ENCODE measurements at places on chromosomes 3 and 15. TPM values are rescaled to one million over a fixed set of nuclear protein-coding genes. Genes with fewer than 3 reads are reported as not detected.

- no peak for DNase-seq
Measured at GRCh38 chr3:18086078-18086477, 339.1 kb downstream of the SATB1 start.

- DNase-seq = no peak
Measured at GRCh38 chr15:47360305-47360704, 357.0 kb upstream of the SEMA6D start.

- no peak for DNase-seq
Measured at GRCh38 chr3:155912090-155912489, 41.6 kb downstream of the GMPS start.

GRCh38 chr15:25439369-25439836 is 579 bp upstream of the UBE3A start:
- DNase-seq = no peak

GRCh38 chr3:183898028-183898431 is 13.3 kb upstream of the PARL start:
- no peak for DNase-seq

DNA sequence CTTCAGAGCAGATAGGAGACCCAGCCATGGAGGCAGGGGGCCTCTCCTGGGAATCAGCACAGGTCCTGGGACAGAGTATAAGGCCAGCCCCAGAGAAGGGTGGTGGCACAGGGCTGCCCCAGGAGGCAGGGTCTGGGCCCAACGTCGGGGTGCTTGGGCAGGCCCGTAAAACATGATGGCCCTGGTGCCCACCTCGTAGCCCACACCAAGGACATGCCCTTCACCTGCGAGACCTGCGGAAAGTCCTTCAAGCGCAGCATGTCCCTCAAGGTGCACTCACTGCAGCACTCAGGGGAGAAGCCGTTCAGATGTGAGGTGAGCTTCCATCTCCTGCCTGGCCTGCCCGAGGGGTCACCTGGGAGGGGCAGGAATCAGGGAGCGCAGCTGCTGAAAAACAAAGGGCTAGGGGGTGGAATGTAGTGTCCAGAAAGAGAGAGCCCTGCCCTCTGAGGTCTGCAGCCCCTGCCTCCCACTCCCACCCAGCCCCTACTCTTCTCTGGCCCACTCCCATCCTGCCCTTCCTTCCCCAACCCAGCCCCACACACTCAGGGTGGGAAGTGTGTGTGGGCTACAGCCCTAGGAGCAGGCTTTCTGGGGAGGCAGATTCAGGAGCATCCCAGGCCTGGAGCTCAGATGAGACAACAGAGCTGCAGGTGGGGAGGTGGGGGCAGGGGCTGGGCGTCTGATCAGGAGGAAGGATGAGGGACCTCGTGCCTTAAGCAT is 9.5 kb downstream of the ZBTB47 start:
- no peak for DNase-seq

DNA sequence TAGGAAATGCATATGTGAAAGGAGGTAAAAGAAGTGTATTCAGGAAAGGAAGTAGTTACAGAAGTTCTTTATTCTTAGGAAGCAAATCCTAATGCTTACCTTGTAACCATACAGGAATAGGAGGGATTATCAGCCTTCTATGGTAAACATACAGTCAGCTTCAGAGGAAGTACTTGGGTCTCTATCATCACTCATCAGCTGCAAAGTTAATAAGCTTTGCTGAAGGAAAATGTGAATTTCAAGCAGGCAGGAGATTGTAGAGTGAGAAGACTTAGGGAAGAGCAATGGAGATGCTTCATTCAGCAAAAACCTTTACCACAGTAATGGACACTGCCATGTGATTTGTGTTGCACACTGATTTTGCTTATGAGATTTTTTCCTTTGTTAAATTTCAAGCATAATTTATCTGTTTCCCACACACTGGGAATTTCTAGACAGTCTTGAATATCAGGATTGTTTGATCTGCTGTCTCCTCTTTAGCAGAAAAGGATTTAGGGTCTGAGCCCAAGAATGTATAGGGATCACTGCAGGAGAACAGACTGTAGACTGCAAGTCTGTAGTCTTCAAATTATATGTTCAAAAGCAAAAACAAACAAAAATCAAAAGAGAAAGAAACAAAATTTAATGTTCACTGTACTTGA is 150.8 kb downstream of the ZNF609 start:
- DNase-seq = no peak

DNA sequence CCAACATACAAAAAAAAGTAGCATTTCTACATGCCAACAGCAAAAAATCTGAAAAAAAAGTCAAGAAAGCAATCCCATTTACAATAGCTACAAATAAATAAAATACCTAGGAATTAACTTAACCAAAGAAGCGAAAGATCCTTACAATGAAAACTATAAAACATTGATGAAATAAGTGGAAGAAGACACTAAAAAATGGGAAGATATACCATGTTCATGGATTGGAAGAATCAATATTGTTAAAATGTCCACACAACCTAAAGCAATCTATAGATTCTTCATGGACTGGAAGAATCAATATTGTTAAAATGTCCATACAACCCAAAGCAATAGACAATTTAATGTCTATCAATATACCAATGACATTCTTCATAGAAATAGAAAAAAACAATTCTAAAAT is 21.0 kb downstream of the PEAK1 start:
- no peak for DNase-seq

- no peak for DNase-seq
Measured at GRCh38 chr3:147618691-147619090, 209.5 kb downstream of the ZIC1 start.

DNA sequence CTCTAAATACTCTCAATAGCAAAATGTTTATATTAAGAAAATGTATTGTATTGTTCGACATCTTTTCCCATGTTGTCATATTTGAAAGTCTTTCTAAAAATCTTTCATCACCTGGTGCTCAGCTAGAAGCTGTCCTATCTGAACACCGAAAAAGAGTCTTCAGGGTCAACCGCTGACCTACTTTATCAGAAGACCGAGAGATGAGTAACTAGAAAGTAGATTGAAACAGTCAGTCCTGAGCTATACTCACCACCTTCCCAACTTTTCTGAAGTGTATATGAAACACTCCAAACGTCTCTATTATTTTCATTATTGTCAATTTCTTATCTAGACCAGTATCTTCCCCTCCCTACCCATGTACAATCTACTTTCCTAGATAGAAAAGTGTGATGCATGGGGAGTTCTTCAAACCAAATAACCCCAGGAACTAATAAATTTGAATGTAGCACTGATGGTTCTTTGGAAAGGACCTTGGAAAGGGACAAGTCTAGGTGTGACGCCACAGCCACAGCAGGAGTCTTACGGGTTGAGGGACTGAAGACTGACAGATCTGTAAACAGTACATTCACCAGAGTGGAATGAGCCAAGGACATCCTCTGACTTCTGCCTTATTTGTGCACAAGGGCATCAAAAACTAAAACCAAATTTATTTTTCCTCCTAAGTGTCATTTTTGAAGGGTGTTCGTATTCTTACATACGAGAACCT is 58.6 kb downstream of the TMOD3 start:
- no peak for DNase-seq

- DNase-seq = no peak
Measured at GRCh38 chr3:122077293-122078234, 22.4 kb downstream of the CD86 start.

DNA sequence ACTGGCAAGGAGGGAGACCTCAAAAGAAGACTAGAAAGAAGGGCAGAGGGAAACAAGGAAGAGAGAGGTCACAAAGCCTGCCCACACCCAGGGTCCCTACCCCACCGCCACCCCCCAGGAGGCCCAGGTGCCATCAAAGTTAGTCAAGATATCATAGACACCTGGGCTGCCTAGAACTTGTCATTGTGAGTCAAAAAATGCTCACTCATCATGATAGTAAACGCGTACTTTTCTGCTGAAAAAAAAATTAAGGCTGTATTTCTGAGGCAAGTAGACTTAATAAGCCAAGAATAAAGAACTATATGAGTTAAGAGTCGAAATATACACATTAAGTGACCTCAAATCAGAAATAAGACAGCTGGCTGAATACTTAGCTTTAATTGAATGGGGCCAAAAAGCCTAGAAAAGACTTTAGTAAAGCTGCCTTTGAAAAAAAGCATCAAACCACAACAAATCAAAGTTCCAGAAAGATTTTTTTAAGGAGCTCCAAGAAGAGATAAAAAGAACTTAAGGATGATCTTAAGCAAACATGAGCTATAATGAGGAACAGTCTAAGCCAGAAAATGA is 415.5 kb upstream of the PPP2R3A start:
- no peak for DNase-seq

GRCh38 chr3:63582943-63583500 is 69.5 kb upstream of the SNTN start:
- DNase-seq = no peak

DNA sequence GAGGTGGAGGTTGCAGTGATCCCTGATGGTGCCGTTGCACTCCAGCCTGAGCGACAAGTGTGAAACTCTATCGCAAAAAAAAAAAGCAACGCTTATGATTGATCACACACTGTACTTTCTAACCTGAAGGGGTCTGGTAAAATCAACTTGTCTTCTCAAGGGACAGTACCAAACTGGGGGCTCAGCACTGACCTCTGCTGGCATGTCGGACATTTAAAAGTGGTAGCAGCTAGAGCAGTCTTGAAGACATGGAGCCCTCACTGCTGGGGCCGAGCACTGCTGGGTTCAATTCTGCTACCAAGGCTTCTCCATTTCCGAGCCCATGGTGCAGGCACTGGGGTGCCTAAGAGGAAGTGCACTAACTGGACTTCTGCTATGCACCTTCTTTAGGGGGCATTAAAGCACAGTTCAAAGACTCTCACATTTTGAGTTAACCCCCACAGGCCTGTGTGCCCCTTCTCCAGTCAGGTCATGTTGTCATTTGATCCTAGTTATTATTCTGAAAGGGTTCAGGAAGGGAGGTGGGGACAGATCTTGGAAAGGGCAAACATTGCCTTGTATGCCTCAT is 26.4 kb upstream of the LAMP3 start:
- DNase-seq = no peak

DNA sequence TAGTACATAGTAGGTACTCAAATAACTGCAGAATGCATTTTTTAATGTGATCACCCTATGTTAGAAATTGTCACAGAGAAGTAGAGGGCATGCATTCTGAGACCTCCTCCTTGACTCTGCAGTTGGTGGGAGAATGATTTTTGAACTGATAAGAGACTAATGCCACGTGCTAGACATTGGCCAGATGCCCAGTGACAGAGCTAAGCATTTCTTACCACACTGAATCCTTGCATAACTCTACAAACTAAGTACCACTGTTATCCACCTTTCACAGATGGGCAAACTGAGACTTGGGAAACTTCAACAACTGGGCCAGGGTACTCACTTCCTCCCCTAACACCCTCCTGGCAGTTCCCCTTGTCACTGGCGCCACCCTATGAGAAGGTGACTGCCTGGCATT is 33.5 kb upstream of the SPATA12 start:
- no peak for DNase-seq

- DNase-seq = no peak
Measured at GRCh38 chr3:23830869-23831484, 25.2 kb downstream of the UBE2E1 start.

DNA sequence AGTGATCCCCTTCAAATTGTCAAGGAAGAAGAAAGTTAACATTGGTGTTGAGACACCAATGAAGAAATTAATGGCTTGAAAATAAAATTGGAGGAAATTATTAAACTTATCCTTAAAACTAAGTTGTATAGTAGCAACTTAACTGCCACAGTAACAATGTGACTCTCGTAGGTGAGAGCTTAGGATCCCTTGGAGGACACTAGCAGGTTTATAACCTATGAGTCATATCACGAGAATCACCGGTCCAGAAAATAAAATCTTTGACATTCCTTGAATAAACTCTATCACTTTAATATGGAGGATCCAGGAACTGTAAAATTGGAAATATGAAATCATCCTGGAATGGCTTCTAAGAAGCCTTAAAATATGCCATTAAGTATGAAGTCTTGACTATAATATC is 2.1 kb downstream of the GHSR start:
- no peak for DNase-seq

GRCh38 chr3:15932348-15933300 is 134.8 kb upstream of the ANKRD28 start:
- DNase-seq = no peak

GRCh38 chr3:40321818-40322217 is 12.3 kb downstream of the EIF1B start:
- DNase-seq = no peak

DNA sequence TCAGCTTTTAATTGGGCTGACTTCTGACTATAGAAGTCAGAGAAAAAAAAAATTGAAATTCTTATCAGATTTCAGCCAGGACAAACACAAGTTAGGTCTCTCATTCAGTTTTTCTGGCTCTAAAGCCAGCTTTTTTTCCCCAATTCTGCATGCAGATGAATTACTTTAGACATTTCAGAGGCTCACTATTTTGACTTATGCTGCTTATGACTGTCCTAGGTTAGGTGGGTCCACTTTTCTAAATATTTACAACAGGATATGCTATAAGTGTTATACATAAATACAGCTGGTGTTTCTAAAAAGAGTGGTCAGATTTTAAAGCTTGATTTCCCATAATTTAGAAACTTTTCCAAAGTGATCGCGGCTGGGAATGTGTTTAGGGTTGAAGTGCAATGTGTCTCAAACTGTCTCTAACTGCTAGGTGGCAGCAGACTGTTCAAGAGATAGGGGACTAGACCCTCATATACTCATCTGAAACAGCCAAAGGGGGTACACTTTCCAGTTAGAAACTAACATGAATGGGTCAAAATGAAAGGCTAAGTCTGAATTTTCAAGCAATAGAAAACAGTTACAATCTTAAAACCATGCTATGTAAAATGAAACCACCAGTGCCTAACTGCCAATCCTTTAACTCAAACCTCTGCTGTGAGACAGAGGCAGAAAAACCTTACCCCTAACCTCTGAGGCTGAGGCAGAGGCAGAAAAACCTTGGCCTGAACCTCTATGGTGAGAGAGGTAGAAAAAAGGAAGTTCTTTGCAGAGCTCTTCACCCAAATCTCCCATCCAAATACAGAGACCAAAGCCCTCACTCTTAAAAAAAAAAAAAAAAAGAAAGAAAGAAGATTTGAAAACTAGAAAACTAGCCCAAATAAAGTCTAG is 596.0 kb downstream of the NTRK3 start:
- DNase-seq = no peak

- no peak for DNase-seq
Measured at GRCh38 chr3:193942516-193943055, 193.4 kb upstream of the HES1 start.

DNA sequence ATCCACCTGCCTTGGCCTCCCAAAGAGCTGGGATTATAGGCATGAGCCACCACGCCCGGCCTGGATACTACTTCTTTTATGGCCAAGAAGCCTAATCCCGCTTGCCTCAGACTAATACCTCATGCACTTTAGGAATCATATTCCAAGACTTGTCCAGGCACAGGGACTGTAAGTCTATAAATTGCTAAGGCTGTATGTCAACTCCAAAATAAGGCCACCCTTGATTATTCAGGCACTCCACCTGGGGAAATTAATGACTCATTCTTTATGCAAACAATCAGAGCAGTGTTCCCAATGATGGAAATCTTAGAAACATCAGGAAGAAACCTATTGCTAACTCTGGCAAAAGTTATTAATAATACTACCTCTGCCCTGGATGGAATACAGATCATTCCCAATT is 98.4 kb downstream of the ERC2 start:
- no peak for DNase-seq

- DNase-seq = peak; percentile 79
Measured at GRCh38 chr3:100260081-100260684, 609 bp upstream of the TBC1D23 start.

Gene TIMP4
- total RNA-seq = 60.1 TPM

Gene LDHAL6B
- not detected for total RNA-seq

Gene NEO1
- 46.7 TPM for total RNA-seq

Gene SPG21
- 77.0 TPM for total RNA-seq

Gene SNTN
- total RNA-seq = not detected

Gene SSUH2
- total RNA-seq = 0.78 TPM

Measured in aorta (tissue), 5 donors.